NCI-H460 (cell line): ENCODE measurements at places on chromosomes 7 and 10. TPM values are rescaled to one million over a fixed set of nuclear protein-coding genes. Genes with fewer than 3 reads are reported as not detected.
A peak's percentile ranks its signal among the peaks of the same experiment; 100 is the strongest.

RBP4 gene
- not detected in 2 replicates for total RNA-seq

CALU gene
- total RNA-seq: 172 and 189 TPM in 2 replicates

NIPSNAP2 gene
- 32.7 and 38.1 TPM in 2 replicates for total RNA-seq

GNAI1 gene
- 26.4 and 30.1 TPM in 2 replicates for total RNA-seq

HIPK2 gene
- total RNA-seq: 20.6 and 24.3 TPM in 2 replicates

PRSS37 gene
- not detected in 2 replicates for total RNA-seq

GCK gene
- total RNA-seq: not detected in 2 replicates

ZNF33B gene
- 7.1 and 11.4 TPM in 2 replicates for total RNA-seq

NPC1L1 gene
- 0.09 TPM in 1 of 2 replicates, not detected in the other for total RNA-seq

TMEM213 gene
- not detected in 2 replicates for total RNA-seq

HMX3 gene
- 3.9 and 5.3 TPM in 2 replicates for total RNA-seq

CTAGE4 gene
- total RNA-seq: 0.12 TPM in 2 replicates

GRCh38 chr7:44116087-44116788, 7.1 kb downstream of the POLD2 start:
- DNase-seq: no peak

DNA sequence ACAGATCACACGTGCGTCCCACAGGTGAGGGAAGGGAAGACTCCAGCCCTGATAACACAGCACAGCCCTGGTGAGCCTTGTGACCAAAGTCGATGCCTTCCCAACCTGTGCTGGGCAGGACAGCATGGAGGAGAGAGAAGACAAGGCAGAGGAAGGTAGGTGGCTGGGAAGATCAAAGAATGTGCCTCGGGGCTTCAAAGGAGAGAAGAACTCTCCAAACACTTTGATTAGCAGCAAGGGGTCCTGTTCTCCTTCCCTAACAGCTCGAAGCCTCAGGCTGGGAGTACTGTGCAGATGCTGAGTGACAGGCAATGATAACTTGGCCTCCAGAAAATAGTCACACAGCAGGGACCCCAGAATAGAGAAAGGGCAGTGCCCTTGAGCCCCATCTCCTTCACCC, 288.5 kb downstream of the TCERG1L start:
- DNase-seq: no peak

- no peak for DNase-seq
Measured at GRCh38 chr7:7553386-7553785, 13.3 kb upstream of the MIOS start.

DNA sequence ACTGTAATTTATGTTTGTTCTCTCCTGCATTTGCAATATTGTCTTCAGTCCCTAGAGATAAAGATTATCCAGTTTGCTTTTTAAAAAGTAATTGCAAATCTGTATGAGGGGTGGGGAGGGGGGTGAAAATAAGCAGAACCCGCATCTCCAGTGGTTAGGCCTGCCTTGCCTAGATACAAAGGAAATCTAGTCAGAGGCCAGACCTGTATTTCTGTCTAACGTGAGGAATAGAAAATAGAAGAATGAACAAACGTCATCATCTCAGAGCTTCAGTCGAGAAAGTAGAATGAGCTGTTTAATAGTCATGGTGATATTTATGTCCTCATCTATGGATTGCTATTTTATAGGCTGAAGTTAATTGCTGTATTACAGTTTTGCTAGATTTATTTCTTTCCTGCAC, 284.2 kb downstream of the BICC1 start:
- DNase-seq: no peak

- no peak for DNase-seq
Measured at GRCh38 chr7:147894271-147894670, 696.3 kb upstream of the C7orf33 start.

GRCh38 chr7:51034521-51035264, 252.0 kb upstream of the GRB10 start:
- DNase-seq: no peak

GRCh38 chr7:35760143-35760745, 40.6 kb upstream of the SEPTIN7 start:
- no peak for DNase-seq

DNA sequence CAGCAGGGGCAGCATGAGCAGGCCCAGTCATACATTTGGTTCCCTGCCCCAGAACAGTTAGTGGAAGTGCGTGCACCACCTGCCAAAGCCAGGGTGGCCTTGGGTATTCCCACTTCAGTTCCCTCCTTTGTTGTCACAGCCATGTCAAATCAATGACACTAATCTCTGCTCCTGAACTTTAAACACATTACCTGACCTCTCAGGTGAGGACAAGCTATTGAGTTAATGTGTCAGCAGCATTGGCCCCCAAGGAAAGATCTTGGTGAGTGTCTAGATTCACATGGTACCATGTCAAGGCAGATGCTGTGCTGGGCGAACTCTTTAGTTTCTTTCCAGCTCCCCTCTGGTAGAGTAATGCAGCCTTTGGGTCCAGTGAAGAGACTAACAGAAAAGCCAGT, 2.1 kb downstream of the CYP3A5 start:
- no peak for DNase-seq

GRCh38 chr10:75613685-75614504, 182.5 kb downstream of the LRMDA start:
- DNase-seq: no peak

- no peak for DNase-seq
Measured at GRCh38 chr7:105672801-105673200, 91.5 kb upstream of the EFCAB10 start.

DNA sequence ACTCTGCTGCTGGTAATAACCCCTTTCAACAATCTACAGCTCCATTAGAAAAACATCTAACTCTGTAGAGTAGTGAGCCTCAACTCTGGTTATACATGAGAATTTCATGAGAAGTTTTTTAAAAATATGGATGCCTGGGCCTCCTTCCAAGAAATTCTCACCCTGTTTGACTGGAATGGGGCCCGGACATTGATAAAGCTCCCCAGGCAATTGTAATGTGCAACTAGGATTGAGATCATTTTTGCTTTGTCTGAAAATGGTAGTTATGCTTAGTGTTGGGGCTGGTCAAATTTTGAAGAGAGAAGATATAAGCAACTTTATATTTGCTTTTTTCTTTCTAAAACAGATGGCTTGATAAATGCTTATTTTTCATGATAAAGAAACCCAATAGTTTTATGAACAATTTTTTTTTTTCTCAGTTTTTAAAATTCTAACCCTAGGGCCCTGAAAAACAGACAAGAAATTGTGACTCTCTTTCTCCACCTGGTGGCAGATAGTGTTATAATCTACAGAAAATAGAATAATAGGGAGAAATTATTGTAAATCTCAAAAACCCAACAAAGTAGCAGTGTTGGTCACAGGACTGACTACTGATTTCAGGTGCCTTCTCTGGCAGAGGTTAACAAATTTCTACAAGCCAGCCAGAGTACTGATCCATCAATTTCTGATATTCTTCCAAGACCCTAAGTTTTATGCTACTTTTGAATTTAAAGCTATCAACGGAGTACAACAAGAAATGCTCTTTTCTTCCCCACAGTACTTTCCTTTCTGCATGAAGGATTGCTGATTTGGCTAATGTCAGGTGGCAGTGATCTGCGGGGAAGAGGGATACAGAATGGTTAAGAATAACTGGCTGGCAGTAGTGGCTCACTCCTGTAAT, 174.8 kb downstream of the DKK1 start:
- peak; percentile 30 for DNase-seq

DNA sequence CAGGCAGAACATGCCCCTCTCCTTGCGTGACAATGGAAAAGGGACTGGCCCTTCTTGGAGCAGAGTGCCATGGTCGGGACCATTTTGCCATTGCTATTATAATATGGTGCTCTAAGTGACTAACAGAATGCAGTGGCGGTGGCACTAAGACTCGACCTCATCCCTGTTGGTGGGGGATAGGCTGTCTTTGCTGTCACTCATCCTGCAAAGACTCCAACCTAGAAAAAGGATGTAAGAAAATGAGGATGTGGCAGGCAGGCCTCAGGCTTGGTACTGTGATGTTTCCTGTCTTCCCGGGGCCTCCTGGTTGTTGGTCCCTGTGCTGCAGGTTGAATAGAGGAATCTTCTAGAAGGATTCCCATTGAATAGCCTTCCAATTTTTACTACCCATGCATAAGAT, 18.6 kb downstream of the BLNK start:
- DNase-seq: no peak

DNA sequence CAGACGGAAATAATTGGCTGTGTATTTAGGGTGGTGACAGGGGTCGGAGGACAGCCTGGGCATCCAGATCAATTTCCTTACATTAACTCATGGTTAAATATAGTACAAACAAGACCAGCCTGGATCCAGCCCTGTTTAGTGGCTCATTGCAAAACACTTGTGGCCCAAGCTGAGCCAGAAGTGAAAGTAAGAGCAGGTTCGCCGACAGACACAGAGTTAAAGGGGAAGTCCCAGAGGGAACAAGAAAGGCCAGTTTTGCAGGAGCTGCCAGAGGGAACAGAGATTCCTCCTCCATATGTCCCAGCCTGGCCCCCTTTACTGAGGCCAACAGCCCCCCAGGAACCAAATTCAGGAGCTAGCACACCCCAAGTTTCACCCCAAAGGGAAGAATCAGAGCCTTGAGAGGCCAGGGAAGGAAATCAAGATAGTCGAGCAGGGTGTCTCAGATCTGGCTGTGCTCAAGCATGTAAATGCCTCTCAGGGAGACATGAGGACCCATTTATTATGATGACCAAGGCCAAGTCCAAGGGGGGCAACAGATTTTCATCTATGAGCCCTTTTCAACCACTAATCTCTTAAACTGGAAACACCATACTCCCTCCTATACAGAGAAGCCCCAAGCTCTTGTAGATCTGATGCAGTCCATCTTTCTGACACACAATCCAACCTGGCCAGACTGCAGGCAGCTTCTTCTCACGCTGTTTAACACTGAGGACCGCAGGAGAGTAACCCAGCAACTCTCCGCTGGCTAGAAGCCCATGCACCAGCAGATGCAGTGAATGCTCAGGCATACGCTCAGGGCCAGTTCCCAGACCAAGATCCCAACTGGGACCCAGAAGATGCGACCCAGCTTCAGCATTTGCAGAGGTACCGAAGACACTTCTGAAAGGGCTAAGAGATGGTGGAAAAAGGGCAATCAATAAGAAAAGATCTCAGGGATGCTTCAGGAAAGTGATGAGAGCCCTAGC, 15.9 kb upstream of the ADCK2 start:
- DNase-seq: no peak

DNA sequence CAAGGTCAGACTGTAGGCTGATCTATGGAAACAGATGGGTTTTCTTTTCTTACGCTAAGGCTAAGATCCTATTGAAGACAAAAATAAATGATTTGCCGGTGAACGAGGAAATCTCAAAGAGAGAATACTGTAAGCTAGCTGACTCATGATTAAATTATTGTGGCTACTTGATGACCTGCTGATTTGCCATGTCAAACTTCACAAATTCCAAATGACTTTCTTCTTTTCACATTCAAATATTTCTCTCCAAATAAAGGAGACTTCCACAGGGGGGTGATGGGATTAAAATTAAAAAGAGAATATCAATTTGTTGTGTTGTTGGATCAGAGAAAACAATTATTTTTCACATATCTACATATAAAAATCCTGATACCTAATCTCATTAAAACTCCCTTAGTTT, 860.6 kb upstream of the ZWINT start:
- DNase-seq: no peak

GRCh38 chr7:12403287-12404181, at the start of gene VWDE:
Gene VWDE (minus strand): TSS chr7:12403865. CDS start chr7:12403716, 149 bp downstream.
- DNase-seq: peak; percentile 24

DNA sequence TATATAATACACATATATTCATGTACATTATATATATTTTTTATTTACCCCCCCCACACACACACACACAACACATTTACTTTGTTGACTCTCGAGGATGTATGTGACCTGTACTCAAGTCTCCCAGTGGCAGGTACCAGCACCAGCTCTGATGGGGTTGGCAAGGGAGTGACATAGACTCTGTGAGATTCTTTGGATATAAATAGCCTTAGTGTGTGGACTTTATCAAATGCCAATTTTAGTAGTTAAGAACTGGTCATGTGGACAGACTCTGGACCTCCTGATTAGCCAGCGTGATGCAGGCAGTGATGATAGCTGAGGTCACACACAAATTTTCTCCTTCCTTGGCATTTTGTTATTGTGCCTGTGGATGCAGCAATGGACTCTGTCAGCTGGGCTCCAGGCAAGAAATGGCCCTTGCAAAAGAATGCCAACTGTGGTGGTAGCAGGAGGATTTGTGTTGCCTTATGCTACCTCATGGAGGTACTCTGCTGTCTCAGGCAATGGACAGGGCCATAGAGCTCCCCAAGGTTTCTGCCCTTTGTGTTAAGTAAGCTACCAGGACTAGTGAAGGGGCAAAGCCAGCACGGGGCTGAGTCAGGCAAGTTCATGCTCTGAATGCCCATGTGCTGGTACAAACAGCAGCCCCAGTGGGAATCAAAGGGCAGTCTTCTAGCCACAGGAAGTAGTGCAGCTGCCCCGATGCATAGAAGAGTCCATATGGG, 224.6 kb upstream of the ZWINT start:
- no peak for DNase-seq

DNA sequence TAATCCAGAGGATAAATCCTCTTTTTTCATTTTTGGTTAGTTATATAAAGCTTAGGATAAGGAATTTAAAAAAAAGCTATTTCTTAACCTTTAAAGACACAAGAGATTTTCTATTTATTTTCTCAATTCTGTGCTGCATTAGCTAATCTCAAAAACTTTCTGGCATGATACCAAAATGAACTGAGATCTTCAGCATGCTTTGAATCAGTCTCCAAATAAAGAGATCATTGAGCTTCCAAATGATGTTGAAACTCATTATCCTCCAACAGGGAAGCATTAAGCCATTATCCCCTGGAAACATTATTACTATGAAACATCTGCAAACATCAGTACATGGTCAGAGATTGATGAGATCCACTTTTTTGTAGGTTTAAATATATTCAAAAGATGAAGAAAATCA, 350.3 kb upstream of the TEX47 start:
- no peak for DNase-seq

DNA sequence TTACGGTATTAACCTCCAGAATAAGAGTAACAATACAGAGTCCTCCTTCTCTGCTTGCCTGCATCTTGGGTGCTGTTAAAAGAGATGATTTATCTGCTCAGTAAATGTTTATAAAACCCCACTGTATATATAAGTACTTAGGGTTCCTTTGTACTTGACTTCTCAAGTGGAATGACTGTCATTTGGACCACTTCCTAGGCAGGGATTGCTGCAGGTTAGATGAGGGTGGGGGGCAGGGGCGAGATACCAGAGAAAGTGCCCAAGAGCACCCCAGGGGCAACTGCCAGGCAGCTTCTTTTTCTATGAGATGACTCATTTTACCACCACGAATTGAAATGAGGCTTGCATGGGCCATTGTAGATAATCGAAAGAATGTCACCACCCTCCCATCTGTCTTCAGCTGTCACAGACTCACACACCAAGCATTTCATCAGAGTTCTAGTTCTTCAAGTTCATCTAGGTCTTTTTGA, 421.9 kb upstream of the GALNT17 start:
- no peak for DNase-seq

DNA sequence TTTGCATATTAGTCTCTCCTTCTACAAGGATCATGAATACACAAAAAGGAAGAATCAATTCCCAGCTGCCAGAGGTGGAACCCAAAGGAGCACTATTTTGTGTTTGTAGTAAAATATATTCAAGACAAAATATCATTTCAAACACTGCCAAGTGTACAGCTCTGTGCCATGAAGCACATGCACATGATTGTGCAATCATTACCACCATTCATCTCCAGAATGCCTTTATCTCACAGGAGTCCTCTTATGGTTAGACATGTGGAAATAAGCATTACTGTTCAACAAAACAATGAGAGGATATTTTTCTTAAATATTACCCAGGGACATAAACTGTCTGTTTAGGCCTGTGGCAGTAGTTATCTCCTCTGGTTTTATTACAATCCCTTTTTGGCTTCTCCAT, 151.4 kb upstream of the PPP1R3A start:
- no peak for DNase-seq

- no peak for DNase-seq
Measured at GRCh38 chr7:11489280-11489679, 342.7 kb downstream of the THSD7A start.

GRCh38 chr7:95586951-95587301, 9.4 kb downstream of the PDK4 start:
- no peak for DNase-seq
